NCI-H748 treated with DMSO at 0.1 percent for 48 hours (cell line): ENCODE measurements at places on chromosomes 7 and 10.

DNA sequence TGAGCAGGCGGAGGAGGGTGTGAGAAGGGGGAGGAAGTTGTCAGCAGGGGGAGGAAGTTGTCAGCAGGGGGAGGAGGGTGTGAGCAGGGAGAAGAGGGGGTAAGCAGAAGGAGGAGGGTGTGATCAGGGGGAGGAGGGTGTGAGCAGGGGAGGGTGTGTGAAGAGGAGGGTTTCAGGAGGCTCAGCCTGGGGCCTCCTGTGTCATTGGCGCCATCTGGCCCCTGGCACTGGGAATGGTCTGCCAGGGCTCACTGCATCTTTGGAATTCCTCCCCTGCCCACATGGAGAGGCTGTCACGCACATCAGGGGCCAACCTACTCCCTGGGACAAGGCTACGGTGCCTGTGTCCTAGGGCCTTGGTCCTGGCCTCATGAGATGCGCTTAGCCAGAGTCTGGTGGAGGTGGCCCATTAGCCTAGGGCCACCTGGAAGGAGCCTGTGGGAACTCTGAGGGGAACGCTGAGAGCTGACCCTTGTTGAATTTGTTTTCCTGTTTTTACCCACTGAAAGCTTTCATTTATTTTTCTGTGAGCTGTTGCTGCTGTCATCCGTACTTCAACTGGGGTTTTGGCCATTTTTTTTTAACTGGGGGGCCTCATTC, 18.0 kb downstream of the CAMK2B start:
- DNase-seq, result no peak

GRCh38 chr10:74153676-74154075, 2.7 kb downstream of the ADK start:
- DNase-seq, result no peak

DNA sequence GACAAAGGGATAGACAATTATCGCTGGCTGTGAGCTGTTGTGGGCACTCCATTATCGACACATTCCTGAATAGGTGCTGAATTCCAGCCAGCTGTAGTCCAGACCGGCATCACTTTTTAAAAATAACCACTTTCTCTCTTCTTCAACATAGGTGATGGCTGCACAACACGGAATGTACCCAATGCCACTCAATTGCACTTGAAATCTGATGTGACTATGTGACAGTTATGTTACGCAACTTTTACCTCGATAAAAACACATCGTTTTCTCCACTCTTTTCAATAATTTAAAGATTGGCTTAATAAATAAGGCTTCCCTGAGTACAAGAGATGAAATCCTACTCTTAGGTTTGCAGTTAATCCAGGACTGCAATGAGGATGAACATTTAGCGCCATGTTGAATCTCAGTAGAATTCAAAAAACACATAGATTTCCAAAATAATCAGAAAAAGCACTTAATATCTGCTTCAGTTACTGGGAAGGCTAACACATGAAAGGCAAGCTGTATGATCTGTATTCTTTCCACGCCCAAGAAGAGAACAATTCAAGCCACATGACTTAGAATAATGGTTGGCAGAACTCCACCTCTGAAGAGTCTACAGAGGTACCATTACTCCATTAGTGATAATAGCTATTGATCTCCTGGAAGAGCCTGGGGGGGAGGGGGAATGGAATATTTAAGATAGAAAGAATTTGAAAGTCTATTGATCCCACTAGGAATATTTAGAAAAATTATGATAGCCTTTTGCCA, 3.6 kb downstream of the YWHAG start:
- DNase-seq, result no peak

GRCh38 chr7:132455378-132455777, 120.9 kb downstream of the PLXNA4 start:
- DNase-seq, result no peak

DNA sequence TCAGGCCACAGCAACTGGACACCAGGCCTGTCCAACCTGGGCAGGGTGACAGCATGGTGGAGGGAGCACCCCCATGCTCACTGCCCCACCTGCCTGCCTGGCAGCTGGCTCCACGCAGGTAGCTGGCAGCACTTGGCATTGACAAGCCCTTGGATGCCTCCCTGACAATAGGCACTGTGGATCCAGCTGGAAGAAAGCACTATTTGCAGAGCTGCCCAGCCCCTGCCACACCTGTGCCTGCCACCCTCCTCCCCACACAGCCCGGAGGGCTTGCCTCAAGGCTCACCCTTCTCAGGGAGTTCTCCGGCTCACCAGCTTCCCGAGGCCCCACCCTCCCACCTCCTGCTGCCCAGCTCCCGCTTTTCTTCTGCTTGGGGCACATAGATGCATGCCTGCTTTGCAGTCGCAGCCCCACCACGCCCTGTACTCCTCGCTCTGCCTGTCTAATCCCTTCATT, 160.1 kb downstream of the NEURL1 start:
- peak; percentile 10 for DNase-seq

- DNase-seq, result peak; percentile 71
Measured at GRCh38 chr10:5629303-5630111, 36.9 kb downstream of the ASB13 start.

DNA sequence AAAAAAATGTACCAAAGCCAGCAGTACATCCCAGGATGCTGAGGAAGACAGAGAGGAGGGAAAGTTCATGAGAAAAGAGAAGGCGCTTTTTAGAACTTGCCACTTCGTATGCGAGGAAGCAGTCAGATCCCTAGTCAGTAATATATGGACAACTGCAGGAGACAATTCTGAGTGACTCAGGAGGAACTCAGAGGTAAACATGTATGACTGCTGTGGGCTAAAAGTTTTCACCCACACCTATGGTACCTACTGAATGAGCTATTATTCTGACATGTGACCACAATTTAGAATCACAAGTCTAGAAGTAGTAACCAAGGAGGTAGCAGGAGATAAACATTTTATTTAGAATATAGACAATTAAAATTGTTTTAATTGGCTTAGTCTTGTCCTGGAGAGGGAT, 126.5 kb downstream of the ICA1 start:
- DNase-seq, result no peak

DNA sequence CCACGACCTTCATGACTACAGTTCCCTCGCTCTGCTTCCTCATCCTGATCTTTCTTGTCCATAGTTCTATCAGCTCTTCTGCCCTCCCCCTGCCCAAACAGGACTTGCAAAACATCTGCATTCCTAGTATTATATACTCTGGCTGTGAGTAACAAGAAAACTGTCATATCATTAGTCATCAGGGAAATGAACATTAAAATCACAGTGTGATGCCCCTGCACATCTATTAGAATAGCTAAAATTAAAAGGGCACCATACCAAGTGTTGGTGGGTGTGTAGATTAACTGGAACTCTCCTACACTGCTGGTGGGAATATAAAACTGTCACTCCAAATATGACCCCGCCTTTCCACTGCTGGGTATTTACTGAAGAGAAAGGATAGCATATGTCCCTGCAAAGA, 141.8 kb downstream of the C7orf25 start:
- no peak for DNase-seq

GRCh38 chr10:103049237-103049636, 131.1 kb downstream of the CNNM2 start:
- no peak for DNase-seq

GRCh38 chr10:74969093-74969492, 142.4 kb upstream of the SAMD8 start:
- DNase-seq, result no peak

DNA sequence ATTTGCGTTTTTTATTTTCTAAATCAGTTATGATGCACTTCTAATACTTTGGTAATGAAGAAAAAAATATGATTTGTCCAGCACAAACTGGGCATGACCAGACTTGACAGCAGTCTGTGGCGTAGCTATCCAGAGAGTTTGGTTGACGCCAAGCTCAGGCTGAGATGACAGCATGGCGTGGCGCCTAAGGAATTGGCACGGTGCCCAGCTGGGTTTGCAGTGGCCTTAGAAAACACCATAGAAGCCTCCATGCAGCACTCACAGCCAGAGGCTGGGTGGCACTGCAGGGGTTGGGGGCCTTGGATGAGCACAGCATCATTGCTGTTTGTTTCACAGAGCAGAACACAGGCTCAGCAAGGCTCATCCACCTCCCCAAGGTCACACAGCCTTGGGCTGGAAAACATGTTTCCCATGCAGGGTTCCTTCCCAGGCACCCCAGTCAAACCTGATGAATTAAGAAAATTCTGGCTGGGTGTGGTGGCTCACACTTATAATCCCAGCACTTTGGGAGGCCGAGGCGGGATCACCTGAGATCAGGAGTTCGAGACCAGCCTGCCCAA, 88.9 kb downstream of the GTF2IRD1 start:
- DNase-seq, result peak; percentile 65

DNA sequence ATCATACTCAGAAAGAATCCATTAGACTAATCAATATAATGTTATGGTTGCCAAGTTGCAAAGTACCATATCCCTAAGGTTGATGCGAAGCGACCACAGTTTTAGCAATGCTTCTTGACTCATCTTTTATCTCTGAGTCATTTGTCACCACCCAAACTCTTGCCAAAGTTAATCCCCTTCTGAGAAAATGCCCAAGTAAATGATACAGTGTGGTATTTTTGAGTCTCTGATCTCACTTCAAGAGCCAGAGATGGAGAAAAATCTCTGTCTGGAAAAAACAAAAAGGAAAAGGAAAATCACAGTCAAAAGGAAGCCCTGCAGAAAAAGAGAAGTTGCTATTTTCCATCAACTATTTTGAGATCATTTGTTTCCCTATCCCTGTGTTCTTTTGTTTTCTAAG, 26.7 kb upstream of the OTUD1 start:
- no peak for DNase-seq

DNA sequence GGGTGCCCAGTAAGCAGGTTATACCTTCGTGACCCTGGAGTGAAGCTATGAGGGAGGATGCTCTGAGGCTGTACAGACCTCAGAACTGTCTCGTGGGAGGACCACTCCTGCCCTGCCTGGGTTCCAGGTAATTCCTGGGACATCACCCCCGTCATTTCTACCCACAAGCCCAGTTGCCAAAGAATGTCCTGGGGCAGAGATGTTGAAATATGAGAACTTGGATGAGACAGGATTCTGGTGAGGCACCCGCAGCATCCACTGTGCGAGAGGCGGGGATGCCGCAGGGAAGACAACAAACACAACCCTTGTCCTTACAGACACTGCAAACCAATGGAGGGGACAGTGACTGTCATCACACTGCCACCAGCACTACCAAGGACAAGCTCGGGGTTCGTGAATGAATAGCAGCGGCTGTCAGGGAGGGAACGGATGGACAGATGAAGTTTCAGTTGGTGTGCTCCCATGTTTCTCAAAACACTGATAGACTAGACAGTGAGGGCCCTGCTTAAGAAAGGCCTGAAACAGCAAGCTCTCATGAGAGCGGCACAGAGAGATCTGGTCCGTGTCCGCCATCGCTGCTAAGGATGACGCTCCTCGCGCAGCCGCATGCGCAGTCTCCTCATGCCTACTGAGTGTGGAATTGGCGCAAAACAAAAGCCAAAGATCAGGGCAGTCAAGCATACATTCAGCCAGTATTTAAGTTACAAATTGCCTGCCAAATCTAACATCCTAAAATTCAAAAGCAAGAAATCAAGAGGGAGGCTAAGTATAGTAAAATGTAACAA, 82.0 kb upstream of the RHEB start:
- DNase-seq, result no peak

- no peak for DNase-seq
Measured at GRCh38 chr10:86234107-86234506, 132.5 kb downstream of the GRID1 start.

GRCh38 chr7:70457883-70458680, 673.9 kb upstream of the GALNT17 start:
- DNase-seq, result peak; percentile 40

GRCh38 chr7:121301446-121302213, 27.2 kb upstream of the WNT16 start:
- DNase-seq, result no peak

GRCh38 chr7:126856691-126857291, 395.9 kb downstream of the GRM8 start:
- DNase-seq, result no peak

DNA sequence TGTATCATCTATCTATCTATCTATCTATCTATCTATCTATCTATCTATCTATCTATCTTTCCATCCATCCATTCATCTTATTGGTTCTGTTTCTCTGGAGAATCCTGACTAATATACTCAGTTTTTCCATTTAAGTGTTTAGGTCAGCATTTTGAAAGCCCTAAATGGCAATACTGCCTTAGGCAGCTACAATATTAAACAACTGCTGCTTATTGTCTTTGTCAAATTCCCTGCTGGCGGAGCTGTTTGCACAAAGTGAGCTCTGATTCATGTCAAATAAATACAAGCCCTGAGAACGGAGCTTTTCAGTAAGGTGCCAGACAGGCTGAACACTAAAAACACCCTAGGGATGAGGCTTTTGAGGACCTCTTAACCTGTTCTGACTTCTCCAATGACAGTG, 7.1 kb upstream of the KLHL7 start:
- no peak for DNase-seq

DNA sequence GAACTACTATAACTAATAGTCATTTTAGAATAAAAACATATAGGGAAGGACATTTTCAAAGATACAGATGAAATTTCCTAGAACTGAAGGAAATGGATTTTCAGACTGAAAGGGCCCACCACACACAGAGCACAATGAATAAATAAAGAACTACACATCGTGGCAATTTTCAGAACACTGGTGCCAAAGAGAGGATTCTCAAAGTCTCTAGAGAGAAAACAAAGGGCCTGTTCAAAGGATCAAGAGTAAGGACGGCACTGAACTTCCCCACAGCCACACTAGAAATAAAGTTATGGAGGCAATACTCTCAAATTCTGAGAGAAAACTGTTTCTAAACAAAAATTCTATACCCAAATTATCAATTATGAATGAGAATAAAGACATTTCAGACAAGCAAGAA, 21.9 kb downstream of the NAPEPLD start:
- no peak for DNase-seq

GRCh38 chr7:48305661-48306060, 134.4 kb downstream of the ABCA13 start:
- DNase-seq, result peak; percentile 78

- no peak for DNase-seq
Measured at GRCh38 chr7:16581286-16581685, 54.7 kb downstream of the LRRC72 start.
